ENCODE measurements at places on chromosomes 11 and 22.

DNA sequence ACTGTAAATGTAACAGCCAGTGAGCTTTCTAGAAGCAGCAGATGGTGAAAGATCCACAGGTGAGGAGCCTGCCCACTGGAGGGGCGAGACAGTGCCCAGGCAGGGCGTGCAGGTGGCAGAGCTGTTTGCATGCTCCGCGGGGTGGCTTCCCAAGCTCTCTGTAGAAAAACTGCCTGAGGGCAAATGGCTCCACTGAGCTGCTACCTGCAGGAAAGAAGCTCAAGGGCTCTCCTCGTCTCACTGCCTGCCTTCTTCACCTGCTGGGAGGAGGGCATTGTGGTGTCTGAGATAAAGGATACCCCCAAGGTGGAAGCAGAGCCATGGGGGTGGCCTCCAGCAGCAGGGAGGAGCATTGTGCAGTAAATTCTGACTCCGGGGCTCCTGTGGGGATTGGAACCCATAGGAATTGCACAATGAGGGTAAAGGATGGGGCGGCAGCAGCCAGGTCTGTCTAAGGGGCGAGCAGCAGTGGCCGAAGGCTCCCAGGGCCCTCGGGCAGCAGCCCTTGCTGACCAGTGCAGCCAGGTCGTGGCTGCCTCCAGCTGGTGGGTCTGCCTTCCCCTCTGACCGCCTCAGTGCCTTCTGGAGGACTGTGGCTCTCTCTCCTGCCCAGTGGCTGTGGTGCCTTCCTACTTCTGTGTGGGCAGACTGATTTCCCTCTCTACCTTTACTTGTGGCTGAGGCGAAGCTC lies 28.0 kb upstream of the CABP7 start:
- DNase-seq = no peak

DNA sequence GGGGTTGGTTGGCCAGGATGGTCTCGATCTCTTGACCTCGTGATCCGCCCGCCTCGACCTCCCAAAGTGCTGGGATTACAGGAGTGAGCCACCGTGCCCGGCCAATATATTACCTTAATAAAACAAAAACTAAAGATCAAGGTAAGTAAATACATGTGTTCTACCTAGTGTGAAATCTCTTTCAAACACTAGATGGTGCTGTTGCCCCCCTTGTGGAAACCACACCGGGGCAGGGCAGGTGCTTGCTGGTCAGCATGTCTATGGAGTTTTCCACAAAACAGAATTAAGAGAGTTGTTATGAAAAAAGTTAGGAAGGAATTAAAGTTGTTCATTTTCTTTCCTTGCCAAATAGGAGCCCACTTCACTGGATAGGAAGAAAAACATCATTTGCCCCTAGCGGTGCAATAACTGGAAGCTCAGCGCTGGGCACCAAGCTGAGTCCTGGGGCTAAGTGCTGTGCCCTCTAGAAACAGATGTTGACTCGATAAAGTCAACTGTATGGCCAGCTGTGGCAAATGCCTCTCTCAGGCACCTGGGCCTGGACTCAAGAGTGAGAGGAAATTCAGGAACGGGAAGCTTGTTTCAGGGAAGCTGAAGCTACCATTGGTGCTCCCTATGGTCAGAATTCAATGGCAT lies 6.3 kb upstream of the KCNJ5 start:
- DNase-seq = peak; percentile 75

DNA sequence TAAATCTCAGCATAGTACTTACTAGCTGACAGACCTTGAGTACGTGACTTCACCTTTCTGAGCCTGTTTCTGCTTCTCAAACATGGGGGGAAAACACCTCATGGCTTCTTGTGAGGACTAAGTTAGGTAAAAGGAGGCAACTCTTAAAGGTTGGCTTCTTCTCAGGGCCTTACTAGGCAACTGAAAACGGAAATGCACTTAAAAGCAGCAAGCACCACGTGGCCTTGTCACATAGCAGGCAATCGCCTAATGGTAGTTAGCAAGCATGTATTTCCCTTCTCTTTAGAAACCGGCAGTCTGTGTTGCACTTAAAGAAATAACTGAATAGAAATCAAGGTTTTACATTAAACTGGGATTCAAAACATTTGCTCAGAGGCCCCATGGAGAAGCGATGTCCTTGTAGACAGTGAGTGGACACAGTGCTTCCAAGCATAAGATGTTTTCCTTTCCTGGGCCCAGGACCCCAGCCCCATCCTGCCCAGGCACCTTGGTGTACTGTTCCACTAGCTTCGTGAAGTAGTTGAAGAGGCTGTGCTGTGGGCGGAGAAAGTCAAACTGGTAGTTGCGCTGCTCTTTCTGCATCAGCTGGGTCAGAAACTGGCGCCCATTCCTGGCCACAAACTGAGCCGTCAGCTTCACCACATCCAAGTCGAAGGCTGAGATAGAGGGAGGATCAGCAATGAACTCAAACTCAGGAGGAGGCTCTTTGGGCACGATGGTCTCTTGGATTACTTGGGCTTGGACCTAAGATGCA lies 12.1 kb downstream of the SF3A1 start:
- DNase-seq = no peak

- no peak for DNase-seq
These were observed 90.0 kb downstream of the PRMT3 start for GRCh38 chr11:20477418-20478090.

DNA sequence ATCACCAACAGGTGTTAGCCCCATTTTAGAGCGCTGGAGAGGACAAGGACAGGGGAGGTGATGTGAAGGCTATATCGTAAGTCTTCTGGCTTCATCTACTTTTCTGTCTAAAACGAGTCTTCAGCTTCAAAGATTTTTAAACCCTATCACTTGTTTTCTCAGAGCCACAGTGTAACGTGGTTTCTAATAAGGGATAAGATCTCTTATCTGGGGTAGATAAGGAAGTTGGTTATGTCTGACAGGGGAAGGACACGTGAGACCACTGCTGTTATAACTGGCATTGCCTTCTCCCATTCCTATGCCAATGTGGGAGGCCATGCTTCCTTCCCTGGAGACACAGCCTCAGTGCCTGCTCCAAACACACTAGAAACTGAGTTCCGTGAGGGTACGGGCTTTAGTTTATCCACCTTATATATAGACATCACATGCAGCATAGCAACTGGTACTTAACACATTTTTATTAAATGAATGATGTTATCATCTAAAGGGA lies 39.3 kb downstream of the LARGE2 start:
- no peak for DNase-seq

- no peak for DNase-seq
These were observed 766 bp upstream of the CAPRIN1 start for GRCh38 chr11:34050581-34051348.

DNA sequence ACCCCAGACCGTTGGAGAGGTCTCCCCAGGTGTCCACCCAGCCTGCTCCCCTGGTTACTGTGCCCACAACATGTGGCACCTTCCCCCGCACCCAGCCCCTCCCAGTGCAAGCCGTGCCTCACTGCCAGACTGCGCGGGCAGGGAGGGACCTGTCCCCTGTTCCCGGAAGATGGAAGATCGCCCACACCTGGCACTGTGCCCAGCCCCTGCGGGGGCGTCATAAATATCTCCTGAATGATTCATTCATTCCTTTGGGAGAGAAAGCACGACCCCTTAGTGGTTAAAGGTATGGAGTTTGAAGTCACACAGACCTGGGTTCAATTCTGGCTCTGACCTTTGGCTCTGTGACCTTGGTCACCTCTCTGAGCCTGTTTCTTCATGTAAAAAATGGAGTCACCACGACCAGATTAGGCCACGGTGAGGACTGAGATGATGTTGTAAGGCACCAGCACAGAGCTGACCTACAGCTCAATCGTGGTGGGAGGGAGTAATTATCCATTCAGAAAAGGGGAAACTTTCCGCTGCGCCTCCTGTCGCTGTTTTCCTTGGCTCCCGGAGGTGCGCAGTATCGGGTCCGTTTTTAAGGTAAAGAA lies 497 bp upstream of the SYT12 start:
- DNase-seq = no peak

- no peak for DNase-seq
These were observed 46.0 kb upstream of the MICAL2 start for GRCh38 chr11:12064136-12064953.

- no peak for DNase-seq
These were observed 837.7 kb upstream of the CNTN5 start for GRCh38 chr11:98183034-98183433.

GRCh38 chr11:34787348-34787747 lies 128.8 kb downstream of the APIP start:
- no peak for DNase-seq

DNA sequence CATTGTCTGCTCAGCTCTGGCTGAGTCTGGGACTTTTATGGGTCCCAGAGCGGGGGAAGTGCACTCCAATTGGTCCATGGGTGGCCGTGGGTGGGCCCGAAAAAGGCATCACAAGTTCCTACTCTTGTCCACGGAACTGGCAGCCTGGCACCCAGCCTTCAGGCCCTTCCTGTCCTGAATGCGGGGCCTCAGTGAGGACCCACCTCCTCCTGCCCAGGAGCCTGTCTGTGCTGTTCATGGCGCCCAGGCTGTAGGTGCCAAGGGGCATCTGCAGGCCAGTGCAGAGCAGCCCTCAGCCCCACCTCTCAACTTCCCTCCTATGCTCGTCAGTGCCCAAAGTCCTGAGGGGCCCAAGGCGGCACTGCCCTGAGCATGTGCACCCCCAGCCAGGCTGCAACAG lies 411.7 kb upstream of the KIRREL3 start:
- DNase-seq = no peak

DNA sequence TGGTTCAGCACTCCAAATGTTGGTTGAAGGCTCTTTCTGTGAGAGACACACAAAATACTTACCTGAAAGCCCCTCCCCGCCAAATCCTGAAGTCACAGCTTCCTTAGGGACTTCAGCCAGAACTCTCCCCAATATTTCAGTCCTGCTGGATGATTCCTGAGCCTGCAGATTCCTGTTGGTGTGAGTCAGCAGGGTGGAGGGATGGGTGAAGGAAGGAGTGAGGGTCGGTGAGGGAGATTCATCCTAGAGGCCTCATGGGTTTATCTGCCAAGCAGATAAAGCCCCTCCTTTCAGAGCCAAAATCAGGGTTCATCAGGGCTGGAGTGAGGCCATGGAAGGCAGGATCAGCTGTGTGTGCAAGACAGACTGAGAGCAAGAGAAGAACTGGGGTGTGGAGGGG lies 37.9 kb downstream of the SMIM38 start:
- no peak for DNase-seq

DNA sequence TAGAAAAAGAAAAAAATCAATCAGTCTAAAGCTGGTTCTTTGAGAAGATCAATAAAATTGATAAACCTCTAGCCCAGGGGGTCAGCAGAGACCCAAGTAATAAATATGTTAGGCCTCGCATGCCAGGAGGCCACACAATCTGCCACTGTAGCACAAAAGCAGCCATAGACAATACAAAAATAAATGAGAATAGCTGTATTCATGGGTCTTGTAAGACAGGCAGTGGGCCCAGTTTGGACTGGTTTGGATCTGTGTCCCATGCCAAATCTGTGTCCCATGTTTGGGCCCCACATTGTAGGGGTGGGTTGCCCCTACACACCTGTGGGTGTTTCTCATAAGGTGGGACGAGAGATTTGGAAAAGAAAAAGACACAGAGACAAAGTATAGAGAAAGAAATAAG lies 6.6 kb upstream of the PLAAT4 start:
- DNase-seq = no peak

GRCh38 chr11:29389793-29390192 lies 627.0 kb downstream of the KCNA4 start:
- DNase-seq = no peak

GRCh38 chr11:86120807-86121206 lies 51.9 kb upstream of the PICALM start:
- DNase-seq = no peak

GRCh38 chr11:114060392-114061047 lies 1.0 kb downstream of the ZBTB16 start:
- peak; percentile 47 for DNase-seq

DNA sequence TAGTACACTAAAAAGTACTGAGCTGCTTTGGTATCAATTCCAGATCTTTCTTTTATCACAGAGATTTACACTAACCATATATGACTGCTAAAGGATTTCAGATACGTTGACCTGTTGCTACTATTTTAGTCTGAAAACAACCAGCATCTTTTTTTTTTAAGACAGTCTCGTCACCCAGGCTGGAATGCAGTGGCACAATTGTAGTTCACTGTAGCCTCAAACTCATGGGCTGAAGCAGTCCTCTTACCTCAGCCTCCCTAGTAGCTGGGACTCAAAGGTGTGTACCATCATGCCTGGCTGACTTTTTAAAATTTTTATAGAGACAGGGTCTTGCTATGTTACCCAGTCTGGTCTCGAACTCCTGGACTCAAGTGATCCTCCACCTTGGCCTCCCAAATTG lies 24.2 kb upstream of the L3MBTL2 start:
- DNase-seq = no peak

- no peak for DNase-seq
These were observed 102.2 kb downstream of the BRD1 start for GRCh38 chr22:49725516-49725915.

DNA sequence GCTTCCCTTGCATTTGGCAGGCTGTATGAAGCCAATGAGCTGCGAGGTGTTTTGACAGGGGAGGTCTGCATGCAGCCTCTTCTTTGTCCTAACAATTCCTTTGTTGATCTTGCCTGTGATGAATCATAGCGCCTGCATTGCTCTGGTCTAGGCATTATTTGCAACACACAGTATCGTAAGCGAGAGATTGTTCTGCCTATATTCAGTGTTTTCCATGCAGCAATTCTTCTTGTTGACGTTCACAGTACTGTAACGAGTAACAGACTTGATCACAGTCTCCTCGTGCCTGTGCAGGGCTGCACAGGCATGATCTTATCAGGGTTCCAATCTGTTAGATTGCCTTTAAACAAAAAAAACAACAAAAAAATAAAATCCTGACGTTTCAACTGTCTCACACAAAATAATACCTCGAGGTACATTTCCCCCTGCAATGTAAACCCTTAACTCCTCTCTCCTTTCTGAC lies 13.9 kb upstream of the ADSL start:
- no peak for DNase-seq

DNA sequence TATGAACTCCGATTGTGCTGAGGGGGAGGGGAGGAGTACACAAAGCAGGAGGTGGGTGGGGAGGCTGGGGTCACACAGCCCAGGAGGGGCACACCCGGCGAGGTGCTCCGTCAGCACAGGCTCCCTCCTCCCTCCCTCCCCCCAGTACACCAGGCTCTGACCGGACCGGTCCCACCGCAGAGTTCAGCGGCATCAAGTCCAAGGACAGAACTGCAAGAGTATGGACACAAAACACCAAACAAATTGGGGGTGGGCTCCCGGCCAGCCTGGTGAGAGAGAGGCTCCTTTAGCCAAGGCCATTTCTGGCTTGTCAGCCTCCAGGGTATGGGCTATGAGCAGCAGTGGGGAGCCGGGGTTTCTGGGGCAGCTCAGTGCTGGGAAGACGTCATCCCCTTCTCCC lies 68.3 kb downstream of the ST3GAL4 start:
- DNase-seq = no peak

- DNase-seq = no peak
These were observed 1.7 kb downstream of the ZBED4 start for GRCh38 chr22:49855251-49855911.

GRCh38 chr11:85847436-85847835 lies 7.7 kb upstream of the CCDC83 start:
- no peak for DNase-seq

Data from activated CD8-positive, alpha-beta T cell treated with anti-CD3 and anti-CD28 coated beads, Interleukin-2, amount 10 ng/mL, durations not matched to agents 7 days and 5 days (primary cell).